ENCODE measurements at places on chromosomes 13 and 19. TPM values are rescaled to one million over a fixed set of nuclear protein-coding genes. Genes with fewer than 3 reads are reported as not detected.

Gene FREM2
- under 0.01 TPM for total RNA-seq

Gene SMIM17
- not detected for total RNA-seq

Gene FCAR
- total RNA-seq = not detected

Gene ATP8B3
- 5.5 TPM for total RNA-seq

Gene FUT6
- total RNA-seq = not detected

Gene VPS36
- 17.1 TPM for total RNA-seq

Gene FAM216B
- not detected for total RNA-seq

Gene LPAR2
- total RNA-seq = 3.9 TPM

Gene CGB3
- not detected for total RNA-seq

Gene ZNF607
- total RNA-seq = 2.1 TPM
